ENCODE measurements at places on chromosomes 12 and 14.

DNA sequence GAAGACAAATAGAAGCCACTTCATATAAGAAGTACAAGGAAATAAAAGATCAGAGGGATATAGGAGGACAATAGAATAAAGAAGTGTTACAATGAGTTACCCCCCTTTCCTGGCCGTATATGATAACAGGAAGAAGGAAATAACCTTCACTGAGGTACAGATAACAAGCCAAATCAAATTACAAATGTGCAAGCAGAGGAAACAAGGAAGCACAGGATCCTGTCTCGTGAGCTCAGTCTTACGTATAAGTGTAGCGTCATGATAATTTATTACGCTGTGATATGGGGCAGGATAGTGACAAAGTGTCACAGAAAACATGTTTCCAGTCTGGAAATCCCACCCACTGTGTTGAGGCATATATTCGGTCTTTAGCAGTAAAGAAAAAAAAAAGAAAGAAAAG is 26.5 kb downstream of the CRACR2A start:
- DNase-seq, result no peak

DNA sequence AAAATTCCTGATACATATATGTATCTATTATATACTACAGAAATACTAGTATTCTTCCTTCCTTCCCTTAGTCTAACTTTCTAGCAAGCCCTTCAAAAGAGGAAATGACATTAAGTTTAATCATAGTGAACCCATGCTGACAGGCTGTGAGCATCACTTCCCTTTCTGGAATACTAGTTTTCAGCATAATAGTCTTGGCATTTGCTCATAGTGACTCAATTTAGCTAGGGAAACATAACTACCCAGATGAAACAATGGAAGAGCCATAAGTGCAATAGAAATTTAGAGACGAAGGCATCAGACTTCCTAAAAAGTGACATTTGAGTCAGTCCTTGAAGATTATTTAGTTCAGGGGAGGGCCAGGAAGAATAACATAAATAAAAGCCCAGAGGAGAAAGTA is 184.5 kb upstream of the CRY1 start:
- DNase-seq, result no peak

DNA sequence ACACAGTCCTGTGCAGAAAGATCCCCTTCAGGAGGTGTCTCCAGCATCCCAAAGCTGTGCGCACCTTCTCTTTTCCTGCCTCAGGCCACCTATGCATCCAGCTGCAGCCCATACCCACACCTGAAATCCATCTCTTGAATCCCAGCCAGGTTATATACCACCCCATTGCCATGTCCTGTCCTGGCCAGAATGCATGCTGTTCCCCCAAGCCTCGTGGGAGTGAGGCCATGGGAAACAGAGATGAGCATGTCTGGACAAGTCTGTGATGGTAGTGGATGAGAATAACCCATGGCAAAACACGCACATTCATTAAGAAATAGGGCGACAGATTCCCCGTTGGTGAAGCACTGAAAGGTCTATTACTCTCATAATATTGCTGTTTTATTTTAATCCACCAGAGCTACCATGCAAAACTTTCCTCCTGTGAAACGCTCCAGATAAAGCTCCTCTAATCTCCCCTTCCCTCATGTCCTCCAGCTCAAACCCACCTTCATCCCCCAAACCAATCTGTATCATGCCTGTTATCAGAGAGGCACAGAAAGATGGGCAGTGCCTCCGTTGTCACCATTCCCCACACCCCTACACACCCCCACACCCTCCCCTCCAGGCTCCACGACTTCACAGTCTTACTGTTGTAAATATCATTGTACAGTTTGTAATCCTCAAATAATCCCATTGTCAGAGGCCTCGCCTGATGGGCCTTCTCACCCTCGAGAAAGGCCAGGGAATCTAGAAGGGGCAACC is 97.5 kb upstream of the FKBP4 start:
- no peak for DNase-seq

DNA sequence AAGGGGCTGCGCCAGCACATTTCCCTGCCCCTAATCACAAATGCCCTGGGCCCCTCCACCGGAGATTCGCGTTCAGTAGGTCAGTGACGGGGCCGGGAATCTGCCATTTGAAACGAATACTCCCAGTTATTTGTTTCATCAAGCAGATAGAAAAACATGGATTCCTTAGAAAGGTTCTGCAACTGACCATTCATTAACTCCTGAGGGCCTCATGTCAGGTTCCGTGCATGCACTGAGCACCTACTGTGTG is 25.6 kb upstream of the UBC start:
- DNase-seq, result no peak

DNA sequence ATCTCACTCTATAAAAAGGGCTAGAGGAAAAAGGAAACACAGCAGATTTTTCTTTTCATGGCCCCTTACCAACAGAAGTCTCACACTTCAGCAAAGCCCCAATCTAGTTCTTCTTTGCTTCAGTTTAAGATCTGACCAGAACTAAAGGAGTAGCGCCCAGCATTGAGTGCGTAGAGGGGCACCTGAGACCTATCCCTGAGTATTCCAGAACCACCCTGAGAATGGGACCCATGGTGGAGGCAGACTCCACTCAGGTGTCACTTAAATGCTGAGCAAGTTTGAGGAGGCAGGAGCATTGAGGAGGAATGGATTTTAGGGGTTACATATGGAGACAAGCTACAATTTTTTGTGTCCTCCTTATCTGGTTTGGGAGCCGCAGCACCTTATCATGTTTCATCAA is 1.8 kb upstream of the HOXC11 start:
- no peak for DNase-seq

- DNase-seq, result no peak
Measured at GRCh38 chr12:76790564-76791552, 26.9 kb downstream of the ZDHHC17 start.

GRCh38 chr14:32205984-32206383 is 2.9 kb upstream of the RNU6-8 start:
- no peak for DNase-seq

- DNase-seq, result no peak
Measured at GRCh38 chr14:97724265-97724731, 927.1 kb downstream of the VRK1 start.

- DNase-seq, result no peak
Measured at GRCh38 chr14:84704601-84705000, 825.3 kb upstream of the FLRT2 start.

DNA sequence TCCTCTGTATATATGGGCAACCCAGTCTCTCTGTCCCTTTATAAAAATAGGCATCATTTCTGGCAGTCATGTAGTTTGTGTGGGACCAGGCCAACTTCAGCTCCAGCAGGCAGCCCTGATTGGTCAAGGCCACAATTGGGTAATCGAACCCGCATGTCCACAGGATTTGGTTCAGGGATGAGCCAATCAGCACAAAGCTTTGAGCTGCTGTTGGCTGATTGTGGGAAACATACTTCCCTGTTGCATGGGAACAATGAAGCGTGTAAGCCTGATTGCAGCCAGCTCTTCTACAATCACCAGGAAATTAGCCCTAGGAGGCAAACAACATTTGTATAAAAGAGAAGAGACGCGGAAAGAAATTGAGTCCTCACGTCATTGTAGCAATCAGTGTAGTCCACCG is 328.6 kb downstream of the PCNX1 start:
- DNase-seq, result no peak

All from T-helper 1 cell (primary cell).